ENCODE measurements at places on chromosomes 16 and 17.
A peak's percentile ranks its signal among the peaks of the same experiment; 100 is the strongest.

DNA sequence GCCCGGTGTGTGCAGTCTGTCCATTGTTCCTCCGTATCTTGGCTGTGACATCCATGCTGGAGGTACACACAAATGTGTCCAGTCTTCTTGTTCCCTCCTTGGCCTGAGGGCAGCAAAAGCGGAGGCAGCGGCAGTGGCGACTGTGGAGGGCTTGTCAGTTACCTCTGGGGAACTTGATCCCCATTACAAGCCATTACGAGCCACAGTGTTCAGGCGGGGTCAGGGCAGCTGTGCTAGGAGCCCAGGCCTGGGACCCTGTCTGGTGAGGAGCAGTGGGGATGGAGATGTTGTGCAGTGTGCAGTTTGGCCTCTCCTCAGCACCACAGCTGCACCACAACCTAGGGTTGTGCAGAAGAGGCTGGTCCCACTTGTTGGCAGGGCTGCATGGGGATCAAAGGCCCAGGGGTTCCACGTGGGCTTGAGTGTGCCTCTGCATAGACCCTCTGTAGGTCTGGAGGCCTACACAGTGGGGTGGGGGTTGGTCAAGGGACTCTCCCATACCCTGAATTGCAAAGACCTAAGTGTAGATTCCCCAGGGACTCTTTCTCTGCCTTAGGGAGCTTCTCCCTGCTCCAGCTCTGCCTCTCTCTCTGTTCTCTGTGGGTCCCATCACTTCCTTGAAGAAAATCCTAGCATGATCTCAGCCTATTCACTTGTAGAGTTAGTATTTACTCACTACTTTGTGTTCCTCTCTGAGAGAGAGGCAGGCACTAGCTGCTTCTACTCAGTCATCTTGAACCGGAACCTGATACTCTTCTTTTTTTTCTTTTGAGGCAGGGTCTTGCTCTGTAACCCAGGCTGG lies 58.8 kb downstream of the SLFN11 start:
- no peak for DNase-seq

GRCh38 chr16:9251026-9251425 lies 159.6 kb downstream of the HAPSTR1 start:
- DNase-seq: no peak

DNA sequence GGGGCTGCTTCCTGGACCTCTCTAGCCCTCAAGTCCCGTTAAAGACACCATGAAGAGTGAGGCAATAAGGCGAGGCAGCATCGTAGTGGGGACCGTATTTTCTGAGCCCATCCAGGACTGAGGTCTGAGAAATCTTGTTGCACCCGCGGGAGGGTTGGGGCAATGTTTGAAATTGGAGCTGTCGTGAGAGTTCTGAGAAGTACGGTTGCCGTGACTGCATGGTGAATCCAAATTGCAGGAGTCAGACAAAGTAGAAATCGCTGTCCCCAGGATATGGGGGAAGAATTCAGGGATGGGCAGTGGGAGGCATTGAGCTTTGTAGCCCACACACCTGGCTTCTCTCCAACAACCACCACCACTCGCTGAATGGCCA lies 42.0 kb upstream of the RPL38 start:
- no peak for DNase-seq

- DNase-seq: no peak
Observed at GRCh38 chr17:51365090-51365489, 104.7 kb downstream of the UTP18 start.

GRCh38 chr16:63365649-63366304 lies 1329.5 kb upstream of the CDH8 start:
- DNase-seq: no peak

DNA sequence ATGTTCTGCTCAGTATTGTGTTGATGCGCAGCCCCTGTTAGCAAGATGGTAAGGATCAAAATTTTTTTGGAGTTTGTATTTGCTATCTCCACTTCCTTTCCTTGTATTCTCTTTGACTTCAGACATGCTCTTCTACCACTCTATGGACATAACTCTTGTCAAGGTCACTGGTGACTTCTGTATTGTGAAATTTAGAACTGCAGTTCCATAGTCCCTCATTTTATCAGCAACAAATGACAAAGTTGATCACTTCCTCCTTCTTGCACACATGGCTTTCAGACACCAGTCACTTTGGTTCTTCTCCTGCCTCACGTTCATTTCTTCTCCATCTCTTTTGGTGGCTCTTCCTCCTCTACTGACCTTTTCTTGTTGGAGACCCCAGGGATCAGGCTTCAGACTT lies 21.1 kb downstream of the COX11 start:
- DNase-seq: no peak

DNA sequence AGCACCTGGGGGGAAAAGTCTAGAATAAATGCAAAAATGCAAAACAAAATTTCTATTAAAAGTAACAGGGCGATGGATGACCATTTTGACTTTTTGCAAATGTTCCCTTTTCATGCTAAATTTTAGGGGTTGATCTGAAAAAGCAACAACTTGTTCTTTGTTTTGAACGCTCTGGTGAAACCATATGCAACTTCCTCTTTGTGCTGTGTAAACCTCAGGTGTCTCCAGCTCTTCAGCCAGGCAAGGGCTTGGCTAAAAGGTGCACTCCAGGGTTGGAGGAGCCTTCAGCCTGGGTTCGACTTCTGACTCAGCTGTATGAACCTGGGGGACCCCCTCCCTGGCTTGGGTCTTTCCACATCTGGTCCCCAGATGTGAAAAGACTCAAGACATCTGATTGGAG lies 9.5 kb downstream of the IRF8 start:
- no peak for DNase-seq

- no peak for DNase-seq
Observed at GRCh38 chr16:67000384-67001351, 12.3 kb downstream of the CES4A start.

GRCh38 chr16:71609066-71609465 lies 16.9 kb upstream of the MARVELD3 start:
- no peak for DNase-seq

DNA sequence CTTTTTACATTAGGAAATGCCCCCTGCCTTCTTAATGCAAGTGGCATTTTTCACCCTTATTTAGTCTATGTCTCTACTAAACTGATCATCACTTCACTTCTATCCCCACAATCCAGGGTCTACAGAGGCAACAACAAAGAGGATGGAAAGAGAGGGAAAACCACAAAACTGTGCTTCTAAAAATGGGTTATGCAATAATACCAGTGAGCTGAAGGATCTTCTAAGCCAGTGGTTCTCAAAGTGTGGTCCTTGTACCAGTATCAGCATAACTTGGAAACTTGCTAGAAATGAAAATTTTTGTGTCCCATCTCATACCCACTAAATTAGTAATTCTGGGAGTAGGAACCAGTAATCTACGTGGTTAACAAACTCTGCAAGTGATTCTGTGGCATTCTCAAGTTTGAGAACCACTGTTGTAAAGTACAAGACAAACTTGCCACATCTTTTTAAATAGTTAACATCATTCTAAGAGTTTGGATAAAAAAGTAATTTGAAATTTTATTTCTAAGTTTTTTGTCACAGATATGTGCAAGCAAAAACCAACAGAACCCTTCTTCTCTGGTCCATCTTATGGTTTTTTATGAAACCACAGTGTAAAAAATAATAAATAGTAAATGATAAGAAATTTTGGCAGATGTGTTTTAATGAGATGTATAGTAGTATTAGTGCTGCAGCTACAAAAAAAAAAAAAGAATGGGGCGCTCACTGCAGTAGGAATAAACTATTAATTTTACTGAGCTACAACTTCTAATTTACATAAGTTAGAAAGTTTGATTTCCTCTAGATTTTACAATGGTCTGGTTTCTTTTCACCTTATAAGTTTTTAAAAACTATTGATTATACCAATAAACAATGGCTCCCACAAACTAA lies 16.2 kb downstream of the CDC27 start:
- DNase-seq: peak; percentile 15
